Right ventricle myocardium inferior (tissue), 1 donor: ENCODE measurements at places on chromosomes 7 and 10. TPM values are rescaled to one million over a fixed set of nuclear protein-coding genes. Genes with fewer than 3 reads are reported as not detected.

GRCh38 chr7:128132426-128133069, 101.3 kb upstream of the LRRC4 start:
- DNase-seq, result no peak

The TMEM196 gene
- not detected for total RNA-seq

The MYPN gene
- total RNA-seq, result 112 TPM

DNA sequence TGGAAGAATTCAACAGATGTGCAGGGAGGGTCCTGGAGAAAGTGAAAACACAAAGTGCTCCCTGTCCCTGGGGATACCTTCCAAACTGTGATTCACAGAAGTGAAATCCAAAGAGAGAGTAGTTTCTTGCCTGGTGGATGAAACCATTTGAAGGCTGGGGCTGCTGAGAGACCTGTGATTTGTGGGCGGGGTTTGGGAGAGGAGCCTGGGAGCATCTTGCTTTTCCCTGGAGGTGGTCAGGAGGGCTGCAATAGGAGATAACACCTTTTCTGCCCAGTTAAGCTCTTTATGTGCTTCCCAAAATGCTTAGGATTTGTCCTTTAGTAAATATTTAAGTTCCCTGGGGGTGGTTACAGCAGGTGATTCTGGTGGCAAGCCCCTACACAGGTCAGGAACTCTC, 105.3 kb upstream of the TPK1 start:
- no peak for DNase-seq

The PHKG1 gene
- total RNA-seq, result 31.2 TPM

The NUDT13 gene
- 3.6 TPM for total RNA-seq

The CALY gene
- total RNA-seq, result not detected

DNA sequence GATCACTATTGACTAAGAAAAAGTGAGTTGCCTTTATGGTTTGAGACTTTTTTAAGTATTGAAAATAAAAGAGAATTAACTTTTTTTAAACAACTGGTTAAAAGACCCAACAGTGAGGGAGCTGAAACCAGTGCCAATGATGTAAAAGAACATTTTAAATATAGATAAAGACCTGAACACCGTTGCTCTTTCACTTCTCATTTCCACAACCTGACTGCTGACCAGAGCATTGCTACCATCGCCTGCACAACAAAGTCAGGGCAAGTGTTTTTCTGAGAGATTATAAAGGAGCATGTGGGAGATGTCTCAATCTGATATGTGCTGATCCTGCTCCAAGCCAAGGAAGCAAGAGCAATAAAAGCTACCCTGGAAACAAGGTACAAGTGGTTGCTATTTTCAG, 34.7 kb downstream of the IMMP2L start:
- DNase-seq, result no peak

The CACNA2D1 gene
- 46.1 TPM for total RNA-seq

DNA sequence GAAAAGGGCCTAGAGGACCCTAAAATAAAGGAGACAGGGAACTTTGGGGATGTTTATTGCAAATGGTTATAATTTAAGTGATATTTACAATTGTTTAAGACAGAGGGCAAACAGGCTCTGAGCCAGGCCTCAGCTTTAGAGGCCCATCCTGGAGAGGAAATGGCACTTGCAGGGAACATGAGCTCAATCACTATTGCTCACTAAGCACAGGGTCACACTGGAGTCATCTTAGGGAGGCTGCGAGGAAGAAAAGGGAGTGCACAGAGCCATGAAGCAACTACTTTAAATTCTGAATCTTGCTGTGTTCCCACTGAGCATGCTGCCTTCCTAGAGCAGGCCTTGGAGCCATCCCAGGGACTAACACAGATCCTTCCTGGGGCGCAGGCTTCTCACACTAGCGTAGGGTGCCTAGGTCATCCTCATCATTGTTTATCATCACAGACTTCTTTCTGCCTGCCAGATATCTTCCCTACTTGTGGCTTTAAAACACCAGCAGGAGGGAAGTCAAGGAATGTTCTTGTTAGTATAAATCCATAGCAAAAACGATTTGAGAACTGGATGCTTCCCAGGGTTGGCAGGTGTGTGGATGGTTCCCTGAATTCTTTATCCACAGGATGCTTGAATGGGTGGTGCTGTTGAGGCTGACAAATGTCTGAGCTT, 12.7 kb upstream of the DNAJB12 start:
- no peak for DNase-seq

DNA sequence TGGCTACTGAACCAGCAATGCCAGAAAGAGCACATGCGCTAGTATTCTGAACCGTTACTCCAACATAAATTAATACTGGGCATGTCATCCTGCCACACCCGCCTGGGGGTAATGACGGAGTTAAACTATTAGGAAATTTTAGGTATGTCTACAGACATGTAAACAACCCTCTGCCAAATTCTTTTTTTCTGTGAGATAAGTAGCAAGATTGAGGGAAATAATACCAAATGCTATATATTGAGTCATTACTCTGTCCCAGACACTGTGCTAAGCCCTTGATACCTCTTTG, 7.4 kb downstream of the LSMEM1 start:
- no peak for DNase-seq

The LLCFC1 gene
- not detected for total RNA-seq

GRCh38 chr10:42790835-42791234, 8.2 kb downstream of the BMS1 start:
- DNase-seq, result no peak

DNA sequence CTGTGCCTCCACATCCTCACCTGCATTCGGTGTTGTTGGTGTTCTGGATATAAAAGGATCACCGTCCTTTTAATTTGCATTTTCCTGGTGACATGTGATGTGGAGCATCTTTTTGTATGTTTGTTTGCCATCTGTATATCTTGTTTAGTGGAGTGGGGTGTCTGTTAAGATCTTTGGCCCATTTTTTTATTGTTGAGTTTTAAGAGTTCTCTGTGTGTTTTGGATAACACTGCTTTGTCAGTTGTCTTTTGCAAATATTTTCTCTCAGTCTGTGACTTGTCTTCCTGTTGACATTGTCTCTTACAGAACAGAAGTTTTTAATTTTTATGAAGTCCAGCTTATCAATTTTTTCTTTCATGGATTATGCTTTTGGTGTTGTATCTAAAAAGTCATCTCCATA, 38.5 kb downstream of the DYNC2I1 start:
- DNase-seq, result no peak

GRCh38 chr10:28463141-28463540, 69.8 kb upstream of the WAC start:
- DNase-seq, result no peak

The DNAJC2 gene
- total RNA-seq, result 12.9 TPM

The SPDYE16 gene
- not detected for total RNA-seq

The OR13A1 gene
- not detected for total RNA-seq
